ENCODE measurements at places on chromosomes 6 and 20.

DNA sequence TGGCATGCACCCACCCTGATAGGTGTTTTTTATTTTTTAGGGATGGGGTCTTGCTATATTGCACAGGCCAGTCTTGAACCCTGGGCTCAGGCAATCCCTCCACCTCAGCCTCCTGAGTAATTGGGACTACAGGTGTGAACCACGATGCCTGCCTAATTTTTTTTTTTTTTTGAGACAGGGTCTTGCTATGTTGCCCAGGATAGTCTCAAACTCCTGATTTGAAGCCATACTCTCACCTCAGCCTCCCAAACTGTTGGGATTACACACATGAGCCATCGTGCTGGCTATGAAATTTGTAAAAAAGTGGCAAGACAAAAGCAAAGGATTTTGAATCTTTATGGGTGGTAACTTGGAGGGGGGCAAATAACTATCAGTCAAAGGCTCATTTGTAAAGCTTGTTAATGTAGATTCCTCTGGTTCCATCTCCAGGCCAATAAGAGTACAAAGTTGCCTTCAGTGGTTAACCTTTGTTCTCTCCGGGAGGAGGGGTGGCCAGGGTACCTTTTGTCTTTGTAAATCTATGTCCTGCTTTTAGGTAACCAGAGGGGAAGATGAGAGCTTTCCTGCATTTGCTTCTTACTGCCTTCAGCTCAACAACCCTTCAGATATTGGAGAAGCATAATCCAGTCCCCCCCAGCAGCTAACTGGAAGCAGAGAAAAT, 372.0 kb upstream of the JARID2 start:
- DNase-seq, result no peak

- DNase-seq, result no peak
These were observed 164.0 kb downstream of the TMEM242 start for GRCh38 chr6:157159348-157159747.

DNA sequence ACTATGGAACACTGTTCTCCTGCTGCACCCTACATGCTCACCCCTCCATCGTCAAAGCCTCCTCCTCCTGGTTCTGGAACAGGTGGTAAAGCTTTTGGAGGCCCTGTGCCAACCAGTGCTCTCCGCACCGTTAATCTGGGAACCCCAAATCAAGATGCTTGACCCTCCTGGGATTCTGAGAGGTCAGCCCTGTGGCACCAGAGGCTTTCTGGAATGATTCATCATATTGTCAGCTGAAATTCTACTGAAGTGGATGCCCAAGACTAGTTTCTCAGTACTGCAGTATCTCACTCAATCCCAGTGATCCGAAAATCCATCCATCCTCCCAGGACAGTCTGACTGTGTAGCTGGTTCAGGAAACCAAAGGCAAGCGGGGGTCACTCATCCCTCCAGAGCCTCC, 92.7 kb downstream of the TRERF1 start:
- no peak for DNase-seq

GRCh38 chr6:159893064-159893463, 2.3 kb downstream of the MAS1 start:
- DNase-seq, result no peak

- no peak for DNase-seq
These were observed 51.0 kb downstream of the GPR6 start for GRCh38 chr6:110029144-110029543.

DNA sequence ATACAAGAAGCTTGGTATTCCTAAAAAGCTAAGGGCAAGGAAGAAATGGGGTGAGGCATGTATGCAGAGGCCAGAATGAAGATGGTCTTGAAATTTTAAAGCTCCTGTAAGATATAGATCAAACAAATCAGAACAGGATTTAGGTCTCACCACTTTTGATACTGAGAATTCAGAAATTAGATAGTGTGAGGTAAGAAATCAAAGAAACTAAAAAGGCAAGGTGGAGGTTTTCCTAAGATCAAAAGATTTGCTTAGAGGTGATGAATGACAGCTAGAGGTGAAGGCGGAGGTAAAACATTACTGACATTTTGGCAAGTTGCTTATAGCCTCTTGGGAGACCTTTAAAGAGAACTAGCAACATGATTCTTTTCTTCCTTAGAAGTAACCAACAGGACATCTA, 225.2 kb upstream of the SGK1 start:
- DNase-seq, result no peak

DNA sequence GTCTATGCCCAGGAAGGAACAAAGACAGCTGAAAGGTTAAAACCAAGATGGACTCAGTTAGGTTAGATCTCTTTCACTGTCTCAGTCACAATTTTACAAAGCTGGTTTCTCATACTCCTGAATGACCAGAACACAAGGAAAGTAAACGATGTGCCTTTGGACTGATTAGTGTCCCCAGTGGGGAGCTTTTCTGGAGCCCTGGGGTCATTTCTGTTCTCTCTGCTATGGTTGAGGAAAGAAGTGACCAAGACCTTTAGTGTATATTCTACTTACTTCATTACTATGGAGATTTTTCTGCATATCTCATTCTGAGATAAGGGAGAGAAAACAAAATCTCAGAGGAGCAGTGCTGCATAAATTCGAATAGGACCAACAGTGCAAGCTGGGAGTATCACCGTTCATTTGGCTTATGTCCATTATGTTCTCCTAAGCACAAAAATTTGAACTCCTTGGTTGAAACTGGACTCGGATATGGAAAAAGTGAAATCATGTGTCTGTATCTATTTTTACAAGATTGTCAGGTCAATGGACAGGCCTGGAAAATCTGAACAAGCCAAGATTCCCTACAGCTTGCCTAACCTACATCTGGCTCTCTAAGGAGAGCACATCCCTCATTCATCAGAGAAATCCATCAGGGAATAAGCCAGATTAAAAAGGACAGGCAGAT, 34.4 kb upstream of the ENPP1 start:
- no peak for DNase-seq

DNA sequence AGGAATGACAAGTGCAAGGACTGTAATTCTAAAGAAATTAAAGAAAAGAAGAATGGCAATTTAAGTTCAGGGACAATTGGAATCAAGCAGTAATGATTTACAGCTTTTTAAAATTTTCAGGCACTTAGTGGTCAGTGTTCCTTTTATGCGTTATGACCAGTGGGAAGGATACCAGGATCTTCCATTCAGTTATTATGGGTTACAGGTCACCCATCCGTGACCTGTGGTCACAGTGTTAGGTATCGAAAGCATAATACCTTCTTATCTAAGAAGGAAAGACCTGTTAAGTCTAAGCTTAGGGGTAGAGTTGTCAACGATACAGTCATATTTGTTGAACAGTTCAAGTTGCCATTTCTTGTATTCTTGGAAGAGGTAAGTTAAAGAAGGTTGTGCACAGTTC, 253.8 kb downstream of the LAMA2 start:
- DNase-seq, result no peak

GRCh38 chr20:63534427-63534830, 2.7 kb downstream of the PTK6 start:
- DNase-seq, result no peak

GRCh38 chr6:54245265-54245664, 63.0 kb upstream of the TINAG start:
- no peak for DNase-seq

- peak; percentile 15 for DNase-seq
These were observed 12.8 kb upstream of the SLC4A11 start for GRCh38 chr20:3251806-3252205.

Data from lung microvascular endothelial cell (primary cell).